Type B pancreatic cell (in vitro differentiated cells): ENCODE measurements at places on chromosomes 13 and 19.

GRCh38 chr19:6062274-6062673 is 48.0 kb downstream of the RFX2 start:
- DNase-seq, result no peak

DNA sequence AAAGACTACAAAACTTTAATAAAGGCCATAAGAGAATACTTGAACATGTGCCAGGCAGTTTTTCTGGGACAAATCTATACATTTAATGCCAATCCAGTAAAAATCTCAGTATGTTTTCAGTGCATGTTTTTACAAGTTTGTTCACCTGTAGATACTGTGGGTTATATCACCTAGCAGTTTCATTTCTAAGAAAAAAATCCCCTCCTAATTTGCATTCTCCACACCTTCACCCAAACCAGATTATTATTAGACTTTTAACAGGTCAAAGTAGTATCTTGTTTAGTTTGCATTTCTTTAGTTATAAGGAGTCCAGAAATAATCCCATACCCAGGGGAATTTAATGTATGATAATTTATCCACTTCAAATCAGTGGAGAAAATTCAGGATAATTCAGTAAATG is 17.0 kb upstream of the LPAR6 start:
- DNase-seq, result no peak

- DNase-seq, result no peak
Measured at GRCh38 chr19:29781386-29782259, 30.2 kb upstream of the CCNE1 start.

GRCh38 chr13:35684432-35684831 is 207.9 kb upstream of the MAB21L1 start:
- DNase-seq, result peak; percentile 29

GRCh38 chr13:95722241-95722640 is 45.3 kb downstream of the DNAJC3 start:
- no peak for DNase-seq

DNA sequence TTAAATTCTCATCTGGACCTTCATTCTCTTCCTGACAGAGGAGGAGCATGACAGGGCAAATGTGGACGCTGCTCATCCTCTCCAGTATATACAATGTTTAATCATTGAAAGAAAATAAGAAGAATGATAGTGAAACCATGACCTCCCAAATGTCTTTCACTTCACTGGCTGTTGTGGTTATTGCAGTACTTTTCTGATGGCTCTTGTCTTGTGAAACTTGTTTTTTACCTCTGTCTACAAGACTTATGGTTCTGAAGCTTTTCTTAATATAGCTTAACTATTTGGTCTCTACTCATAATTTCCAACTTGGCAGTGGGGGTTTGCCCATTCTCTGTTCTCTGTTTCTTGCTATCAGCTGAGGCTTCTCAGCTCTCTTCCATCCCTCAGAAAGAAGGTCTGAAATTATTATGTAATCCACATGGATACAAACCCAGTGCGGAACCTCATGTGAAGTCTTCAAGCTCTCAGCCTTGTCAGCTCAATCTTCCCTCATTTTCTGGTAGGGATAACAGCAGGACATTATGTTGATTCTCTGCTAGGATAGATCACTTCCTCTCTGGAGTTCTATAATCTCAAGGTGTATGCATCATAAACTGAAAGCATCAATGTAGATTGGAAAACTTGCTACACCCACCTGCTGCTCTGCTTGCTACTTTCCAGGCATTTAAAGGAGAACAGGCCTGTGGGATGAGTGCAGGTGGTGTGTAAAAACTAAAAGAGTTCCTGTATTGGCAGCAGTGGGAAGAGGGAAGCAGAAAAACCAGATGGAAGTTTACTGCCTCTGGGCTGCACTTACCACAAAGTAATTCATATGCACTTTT is 250.3 kb upstream of the HTR2A start:
- no peak for DNase-seq

DNA sequence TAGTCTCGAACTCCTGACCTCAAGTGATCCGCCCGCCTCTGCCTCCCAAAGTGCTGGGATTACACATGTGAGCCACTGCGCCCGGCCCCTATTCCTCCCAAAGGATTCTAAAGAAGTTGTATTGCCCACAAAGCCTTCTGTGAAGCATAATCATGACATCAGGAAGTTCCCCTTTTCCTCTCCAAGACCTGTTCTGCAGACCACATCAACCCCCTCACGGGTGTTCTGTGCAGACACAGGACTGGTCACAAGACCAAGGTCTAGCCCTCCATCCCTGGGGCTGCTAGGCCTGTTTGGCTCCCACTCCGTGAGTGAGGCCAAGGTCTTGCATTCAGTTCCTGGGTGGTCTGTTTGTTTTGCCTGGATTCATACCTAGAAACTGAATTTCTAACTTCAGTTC is 178.1 kb downstream of the FLT1 start:
- no peak for DNase-seq

DNA sequence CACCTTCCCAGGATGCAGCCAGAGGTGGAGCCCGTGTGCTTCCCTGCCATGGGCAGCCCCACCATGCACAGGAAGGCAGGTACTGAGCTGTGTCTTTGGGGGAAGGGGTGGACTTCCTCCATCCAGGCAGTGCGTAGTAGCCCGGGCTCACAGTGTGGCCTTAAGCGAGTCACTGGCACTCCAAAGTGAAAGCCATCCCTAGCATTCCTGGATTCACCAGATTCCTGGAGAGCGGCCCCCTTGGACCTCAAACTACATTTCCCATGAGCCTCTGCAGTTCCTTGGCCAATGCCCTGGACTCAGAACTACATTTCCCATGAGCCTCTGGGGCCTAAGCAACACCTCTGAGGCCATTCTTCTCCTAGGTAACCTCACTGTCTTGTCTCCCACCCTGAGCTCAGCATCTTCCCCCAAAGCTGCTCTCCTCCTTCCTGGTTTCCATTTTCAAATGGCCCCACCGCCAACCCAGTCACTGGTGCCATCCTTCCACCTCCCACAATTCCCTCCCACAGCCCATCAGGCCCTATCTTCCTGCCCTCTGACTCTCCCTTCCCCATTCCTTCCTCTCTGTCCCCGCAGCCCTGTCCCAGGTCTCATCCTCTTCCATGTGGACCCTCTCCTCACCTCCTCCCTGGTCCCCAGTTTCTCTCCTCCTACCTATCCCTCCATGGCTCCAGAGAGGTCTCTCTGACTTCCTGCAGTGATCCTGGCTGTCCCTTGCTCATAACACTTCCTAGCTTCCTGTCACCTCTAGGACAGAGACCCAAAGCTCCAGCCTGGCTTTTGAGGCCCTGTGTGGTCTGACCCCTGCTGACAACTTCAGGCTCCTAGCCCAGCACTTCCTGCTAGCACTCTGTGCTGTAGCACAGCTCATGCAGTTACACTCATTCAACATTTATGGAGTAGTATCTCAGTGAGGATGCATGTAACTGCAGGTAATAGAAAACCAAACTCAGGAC is at the start of gene C19orf81:
Gene C19orf81, plus strand, starts transcription at position 13 of the 959 bp plus-strand sequence. Its CDS starts 0 bp downstream, at position 13.
- no peak for DNase-seq

- DNase-seq, result no peak
Measured at GRCh38 chr13:48159826-48160225, 64.9 kb upstream of the MED4 start.

GRCh38 chr13:44280456-44280855 is 93.2 kb upstream of the SERP2 start:
- DNase-seq, result no peak

DNA sequence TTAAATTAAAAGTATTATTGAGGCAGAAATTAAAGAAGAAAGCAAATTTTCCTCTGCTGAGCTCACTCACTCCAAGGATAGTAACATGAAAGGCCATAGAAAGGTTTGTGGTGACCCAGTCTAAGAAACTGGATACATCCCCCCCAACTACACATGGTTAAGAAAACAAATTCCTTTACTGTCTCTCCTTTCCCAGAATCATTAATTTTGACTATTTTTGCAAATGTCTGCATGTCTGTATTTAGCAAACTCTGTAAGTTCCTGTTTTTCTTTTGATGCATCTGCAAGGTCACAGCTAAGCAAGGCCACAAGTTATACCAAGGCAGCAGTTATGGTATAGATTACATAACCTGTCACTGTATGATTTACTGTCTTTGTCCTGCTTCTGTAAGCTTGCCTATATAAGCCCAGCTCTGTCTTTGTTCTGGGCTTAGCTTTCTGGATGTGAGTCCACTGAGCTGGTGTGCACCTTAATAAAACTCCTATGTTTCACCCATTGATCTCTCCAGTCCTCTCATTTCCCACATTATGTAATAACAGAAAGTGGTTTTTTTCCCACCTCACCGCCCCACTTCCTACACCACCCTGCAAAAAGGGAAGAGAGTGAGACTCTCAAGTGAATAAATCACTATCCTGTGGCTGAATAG is 8.5 kb upstream of the ZNF83 start:
- no peak for DNase-seq

DNA sequence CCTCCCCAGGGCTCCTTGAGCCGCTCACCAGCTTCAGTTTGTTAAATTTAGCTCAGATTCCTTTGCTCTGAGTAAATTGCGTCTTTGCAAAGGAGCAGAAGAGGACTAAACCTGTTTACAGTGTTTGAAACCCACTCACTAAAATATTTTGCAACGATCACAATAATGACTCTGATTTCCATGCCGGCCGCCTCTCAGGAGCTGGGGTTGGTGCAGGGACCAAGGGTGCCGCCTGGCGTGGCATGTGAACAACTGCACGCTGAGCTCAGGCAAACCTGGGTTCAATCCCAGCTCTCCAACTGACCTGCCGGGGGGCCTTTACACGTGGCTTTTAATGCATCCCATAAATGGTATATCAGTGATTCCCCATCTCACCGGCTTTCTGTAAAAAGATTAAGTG is 68.7 kb upstream of the CACNA1A start:
- DNase-seq, result no peak

GRCh38 chr13:113489549-113490495 is 689 bp downstream of the DCUN1D2 start:
- DNase-seq, result no peak

DNA sequence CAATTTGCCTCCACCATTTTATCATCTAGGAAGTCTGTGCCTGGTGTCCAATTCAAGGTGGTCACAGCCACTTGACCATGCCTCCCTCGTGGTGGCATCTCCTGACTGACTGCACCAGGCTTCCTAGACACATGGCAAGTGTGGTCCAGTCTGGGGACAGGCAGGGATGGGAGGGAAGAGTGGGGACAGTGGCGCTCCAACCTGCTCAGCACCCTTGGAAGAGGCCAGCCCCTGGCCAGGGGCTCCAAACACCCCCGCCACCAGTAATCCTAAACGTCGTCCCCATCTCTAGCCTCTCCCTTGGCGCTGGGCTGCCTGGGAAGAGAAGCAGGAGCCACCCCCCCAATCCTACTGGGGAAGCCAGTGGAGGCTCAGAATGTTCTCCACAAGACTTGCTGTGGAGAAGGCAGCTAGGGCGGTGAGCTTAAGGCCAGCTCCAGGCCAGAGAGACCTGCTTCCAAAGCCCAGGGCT is 2.7 kb downstream of the RPL36 start:
- DNase-seq, result no peak

GRCh38 chr13:27679396-27679795 is 57.7 kb downstream of the POLR1D start:
- no peak for DNase-seq

DNA sequence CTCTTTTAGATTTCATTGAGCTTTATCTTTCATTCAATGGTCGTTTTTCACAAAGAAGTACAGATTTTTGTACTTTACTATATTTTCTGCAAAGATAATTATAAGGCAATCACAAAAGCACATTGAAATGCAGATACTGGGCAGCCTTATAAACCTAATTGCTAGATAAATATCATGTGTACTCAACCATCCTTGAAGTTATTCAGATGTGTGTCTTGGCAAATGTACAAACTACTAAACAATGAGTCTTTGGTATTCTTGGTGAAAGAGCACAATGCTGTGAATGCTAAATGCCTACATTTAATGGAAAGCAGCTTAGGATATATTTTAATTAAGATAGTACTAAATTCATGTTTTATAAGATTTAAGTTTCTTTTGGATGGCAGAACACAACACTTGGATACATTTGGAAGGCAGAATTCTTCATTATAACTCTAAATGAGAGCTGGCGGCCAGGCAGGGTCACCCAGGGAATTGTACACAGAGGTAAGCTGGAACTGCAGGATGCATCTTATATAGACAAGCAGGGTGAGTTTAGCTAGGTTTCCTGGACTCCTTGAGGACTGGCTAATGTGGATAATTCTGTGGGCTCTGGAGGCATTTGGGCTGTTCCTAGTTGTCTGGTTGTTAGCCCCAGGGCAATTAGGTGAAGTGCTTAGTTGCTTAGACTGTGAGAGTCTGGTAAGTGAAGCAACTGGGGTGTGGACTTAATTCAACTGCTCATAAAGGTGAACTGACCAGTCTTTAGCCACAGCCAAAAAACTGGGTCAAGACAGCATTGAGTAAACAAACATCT is 286.6 kb downstream of the PCDH20 start:
- DNase-seq, result no peak

GRCh38 chr13:106471957-106472543 is 63.4 kb downstream of the EFNB2 start:
- no peak for DNase-seq

DNA sequence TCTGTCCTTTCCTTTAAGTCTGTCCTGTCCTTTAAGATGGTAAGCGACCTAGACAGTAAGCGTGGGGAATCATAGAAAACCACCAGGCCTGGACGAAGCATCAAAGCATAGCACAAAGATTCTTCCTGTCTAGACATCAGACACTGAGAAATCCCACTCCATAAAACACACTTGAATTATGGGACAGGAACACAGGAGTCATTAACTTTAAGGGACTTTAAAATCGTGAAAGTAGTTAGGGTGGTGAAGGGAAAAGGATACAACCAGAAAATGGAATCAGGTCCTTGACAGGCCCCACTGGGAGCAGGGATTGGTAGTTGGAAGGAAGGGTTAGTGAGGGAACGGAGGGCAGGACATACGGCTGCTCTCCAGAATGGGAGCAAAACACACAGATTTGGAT is 31.6 kb upstream of the C1QTNF9 start:
- DNase-seq, result no peak

DNA sequence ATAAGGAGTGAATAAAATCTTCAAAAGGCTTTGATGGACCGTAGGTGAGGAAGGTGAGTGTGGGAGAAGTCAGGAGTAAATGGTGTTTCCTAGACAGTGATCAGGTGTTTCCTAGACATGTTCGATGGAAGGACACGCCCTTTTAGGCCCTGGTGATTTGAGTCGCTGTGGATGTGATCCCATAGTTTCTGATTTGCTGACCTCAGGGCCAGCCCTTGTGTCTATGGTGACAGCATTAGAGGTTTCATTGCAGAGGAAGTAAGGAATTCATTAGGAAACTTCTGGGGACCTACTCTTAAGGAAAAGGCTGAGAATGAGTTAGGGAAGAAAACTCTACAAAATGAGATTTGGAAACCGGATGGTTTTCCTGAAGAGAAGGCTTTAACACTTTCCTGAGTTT is 31.5 kb upstream of the RNF113B start:
- DNase-seq, result no peak

GRCh38 chr13:97539651-97540610 is 106.0 kb downstream of the RAP2A start:
- DNase-seq, result no peak

- DNase-seq, result no peak
Measured at GRCh38 chr13:85896516-85897450, 97.6 kb upstream of the SLITRK6 start.

- DNase-seq, result no peak
Measured at GRCh38 chr13:44927968-44928367, 61.3 kb downstream of the NUFIP1 start.

- no peak for DNase-seq
Measured at GRCh38 chr13:91660076-91660415, 261.6 kb downstream of the GPC5 start.

GRCh38 chr13:99311137-99311536 is 3.9 kb upstream of the GPR183 start:
- no peak for DNase-seq
